ENCODE measurements at places on chromosomes 3 and 15.

DNA sequence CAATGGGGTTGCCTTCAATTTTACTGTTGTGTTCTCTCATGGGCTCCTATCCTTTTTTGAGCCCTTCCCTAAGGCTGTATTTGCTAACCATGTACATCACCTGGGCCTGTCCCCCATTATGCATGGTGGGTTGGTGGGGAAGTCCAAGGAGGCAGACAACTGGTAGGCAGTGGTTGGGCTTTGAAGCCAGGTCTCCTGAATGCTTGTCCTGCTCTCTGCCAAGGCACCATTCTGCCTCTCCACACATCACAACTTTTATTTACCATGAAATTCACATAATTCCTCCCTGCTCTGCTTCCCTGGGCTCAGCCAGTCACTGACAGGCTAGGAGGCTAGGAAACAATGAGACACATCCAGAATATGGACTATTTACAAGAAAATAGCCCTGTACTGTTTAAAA is 41.0 kb upstream of the COPB2 start:
- DNase-seq, result no peak

DNA sequence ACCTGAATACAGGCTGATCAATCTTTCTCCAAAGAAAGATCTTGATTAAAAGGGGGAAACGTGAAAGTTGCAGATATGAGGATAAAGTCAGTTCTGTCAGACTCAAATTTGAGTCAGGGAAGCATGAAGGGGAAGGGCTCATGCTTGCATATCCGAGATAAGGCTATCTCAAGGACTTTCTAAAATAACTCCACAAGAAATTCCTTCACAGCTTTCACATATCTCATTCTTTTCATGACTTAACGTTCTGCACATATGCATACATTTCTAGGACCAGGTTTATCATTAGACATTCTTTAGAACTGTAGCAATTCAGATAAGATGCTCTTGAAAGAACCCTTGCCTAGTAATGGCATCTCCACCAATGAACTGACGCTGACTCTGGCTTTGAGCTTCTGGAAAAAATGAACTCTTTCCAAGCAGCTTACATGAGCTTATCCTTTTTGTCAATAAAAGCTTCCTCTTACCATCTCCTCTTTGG is 15.9 kb downstream of the SH3GL3 start:
- no peak for DNase-seq

- DNase-seq, result no peak
Observed at GRCh38 chr3:81808900-81809299, 47.5 kb upstream of the GBE1 start.

- no peak for DNase-seq
Observed at GRCh38 chr3:179375091-179375999, 27.8 kb downstream of the MFN1 start.

DNA sequence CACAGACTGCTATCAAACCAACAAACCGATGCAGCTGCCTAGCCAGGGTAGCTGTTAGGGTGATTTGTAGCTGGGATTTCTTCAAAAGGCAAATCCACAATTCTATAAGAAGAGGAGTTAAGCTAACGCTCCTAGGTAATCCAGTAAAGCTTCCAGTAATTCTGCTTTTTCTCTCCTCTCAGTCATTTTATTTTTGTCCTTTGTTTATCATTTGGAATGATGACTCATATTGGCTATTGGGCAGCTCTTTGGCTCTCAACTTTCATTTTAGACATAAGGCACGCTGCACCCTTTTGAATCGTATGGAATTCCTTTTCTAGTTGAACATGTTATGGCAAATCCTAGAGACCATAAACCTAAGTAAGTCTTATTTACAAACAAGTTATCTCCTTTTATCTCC is 53.2 kb upstream of the PPARG start:
- no peak for DNase-seq

DNA sequence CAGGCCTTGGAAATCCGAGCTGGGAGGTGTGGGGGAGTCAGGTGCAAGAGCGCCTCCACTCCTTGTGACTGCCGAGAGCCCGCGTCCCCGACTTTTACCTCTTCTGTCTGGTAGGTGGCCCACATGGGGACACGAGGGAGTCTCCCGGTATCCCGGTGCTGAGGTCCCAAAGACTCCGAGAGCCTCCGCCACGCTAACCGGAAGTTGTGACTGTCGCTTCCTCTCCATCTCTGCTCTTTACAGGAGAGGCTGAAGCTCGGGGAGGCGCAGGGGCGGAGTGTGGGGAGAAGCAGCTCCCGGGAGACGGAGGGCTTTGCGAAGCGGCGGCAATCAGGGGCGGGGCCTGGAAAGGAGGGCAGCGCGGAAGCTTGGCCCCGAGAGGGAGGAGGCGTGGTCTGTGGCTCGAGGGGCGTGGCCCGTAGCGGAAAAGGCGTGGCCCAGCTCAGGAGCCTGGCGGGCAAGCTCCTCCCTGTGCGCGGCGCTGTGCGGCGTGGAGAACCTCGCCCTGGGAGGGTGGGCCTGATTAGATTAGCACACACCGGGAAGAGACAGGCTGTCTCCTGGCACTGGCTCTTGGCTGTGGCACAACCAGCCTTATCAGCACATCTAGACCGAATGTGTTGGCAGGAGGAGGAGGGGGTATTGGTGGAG is 143.9 kb downstream of the GABRB3 start:
- no peak for DNase-seq

DNA sequence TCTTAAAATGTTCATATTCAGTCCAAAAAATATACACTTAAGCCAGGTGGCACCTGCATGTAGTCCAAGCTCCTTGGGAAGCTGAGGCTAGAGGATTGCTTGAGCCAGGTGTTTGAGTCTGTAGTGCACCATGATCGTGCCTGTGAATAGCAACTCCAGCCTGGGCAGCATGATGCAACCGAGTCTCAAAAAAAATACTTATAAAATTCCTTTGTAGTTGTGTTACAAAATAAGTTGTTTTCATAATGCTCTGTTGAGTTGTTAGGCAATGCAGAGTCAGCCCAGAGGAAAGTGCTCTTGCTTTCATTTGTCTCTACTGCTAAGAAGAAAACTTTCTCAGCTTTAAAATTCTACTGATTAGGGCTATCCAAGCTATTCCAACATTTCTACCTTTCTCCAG is 442.8 kb upstream of the ARRDC4 start:
- no peak for DNase-seq

GRCh38 chr3:193686665-193687483 is 93.9 kb downstream of the OPA1 start:
- no peak for DNase-seq

DNA sequence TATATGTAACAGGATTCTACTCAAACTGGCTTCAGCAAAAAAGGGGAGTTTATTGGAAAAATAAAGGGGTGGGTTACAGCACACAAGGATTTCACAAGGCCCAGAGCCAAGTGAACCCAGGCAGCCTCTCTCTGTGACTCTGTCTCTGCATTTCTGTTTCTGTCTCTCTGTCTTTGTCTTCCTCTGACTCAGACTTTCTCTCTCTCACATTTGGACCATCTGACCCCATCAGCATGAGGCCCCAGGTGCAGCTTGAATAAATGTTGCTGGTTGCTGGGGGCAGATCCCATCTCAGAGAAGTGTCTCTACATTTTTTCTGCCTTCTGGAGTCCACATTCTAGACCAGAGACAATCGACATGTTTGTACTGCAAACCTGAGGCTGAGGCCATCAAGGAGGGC is 45.0 kb downstream of the RPLP1 start:
- DNase-seq, result no peak

- no peak for DNase-seq
Observed at GRCh38 chr3:133506215-133506901, 67.1 kb upstream of the CDV3 start.

- no peak for DNase-seq
Observed at GRCh38 chr15:40155270-40155910, 5.5 kb upstream of the BUB1B start.

GRCh38 chr3:123258811-123259420 is 57.2 kb downstream of the SEC22A start:
- no peak for DNase-seq

- DNase-seq, result no peak
Observed at GRCh38 chr3:172216267-172216666, 176.9 kb downstream of the FNDC3B start.

- no peak for DNase-seq
Observed at GRCh38 chr15:99324700-99325099, 73.4 kb downstream of the LRRC28 start.

- DNase-seq, result no peak
Observed at GRCh38 chr3:98240131-98240530, 23.9 kb upstream of the OR5H6 start.

GRCh38 chr3:194937144-194937543 is 251.5 kb downstream of the FAM43A start:
- no peak for DNase-seq

- no peak for DNase-seq
Observed at GRCh38 chr15:74709011-74709410, 13.2 kb upstream of the EDC3 start.

- DNase-seq, result no peak
Observed at GRCh38 chr15:25684521-25685431, 178.4 kb downstream of the ATP10A start.

DNA sequence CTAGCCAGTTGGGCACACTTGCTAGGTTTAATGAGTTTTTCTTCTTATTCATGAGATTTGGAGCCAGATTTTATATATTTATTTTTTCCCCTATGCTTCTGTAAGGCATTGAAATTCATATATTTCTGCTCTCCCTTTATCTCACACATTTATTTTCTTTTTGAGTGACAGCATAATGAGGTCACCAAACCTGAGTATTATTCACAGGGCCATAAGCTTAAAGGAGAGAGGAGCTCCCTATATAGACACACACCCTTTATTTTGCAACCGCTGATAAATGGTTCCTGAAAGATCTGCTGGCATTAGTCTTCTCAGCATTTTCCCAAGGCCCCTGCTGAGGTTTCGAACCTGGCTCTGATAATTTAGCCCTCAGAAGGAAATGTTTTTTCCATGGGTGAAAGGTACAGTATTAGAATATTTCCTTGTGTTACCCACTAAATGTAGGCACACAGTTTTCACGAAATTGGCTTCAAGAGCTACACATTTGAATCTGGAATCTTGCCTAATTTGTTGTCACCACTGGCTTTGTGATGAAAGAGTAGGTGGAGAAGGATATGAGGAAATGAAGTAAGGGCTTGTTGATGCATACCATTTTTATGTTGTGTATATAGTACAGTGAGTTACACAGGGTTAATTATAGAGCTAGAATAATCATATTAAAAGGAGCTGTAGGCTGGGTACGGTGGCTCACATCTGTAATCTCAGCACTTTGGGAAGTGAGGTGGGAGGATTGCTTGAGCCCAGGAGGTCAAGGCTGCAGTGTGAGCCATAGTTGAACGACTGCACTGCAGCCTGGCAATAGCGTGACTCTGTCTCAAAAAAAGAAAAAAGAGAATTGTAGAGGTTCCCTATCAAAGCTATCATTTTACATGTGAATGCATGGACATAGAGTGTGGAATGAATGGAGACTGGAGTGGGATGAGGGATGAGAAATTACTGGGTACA is 6.5 kb downstream of the KLHL18 start:
- DNase-seq, result no peak

DNA sequence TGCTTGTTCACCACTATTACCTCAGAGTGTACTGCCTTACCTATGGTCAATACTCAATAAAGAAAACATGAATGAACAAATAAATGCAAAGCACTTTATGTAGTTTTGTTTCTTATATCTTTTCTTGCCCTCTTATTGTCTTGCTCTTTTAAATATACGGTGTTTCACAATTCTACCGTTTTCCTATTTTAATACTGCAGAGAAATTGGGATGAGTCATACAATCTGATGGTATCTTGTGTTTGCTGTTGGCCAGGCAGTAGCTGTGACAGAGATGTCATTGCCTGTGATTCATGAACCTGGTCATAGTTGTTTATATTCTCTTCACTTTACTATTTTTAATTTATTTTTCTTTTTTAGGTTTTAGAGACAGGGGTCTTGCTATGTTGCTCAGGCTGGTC is 48.3 kb downstream of the SERP1 start:
- no peak for DNase-seq

- DNase-seq, result no peak
Observed at GRCh38 chr15:77702211-77702957, 69.7 kb upstream of the LINGO1 start.

- no peak for DNase-seq
Observed at GRCh38 chr3:176566757-176567156, 630.5 kb downstream of the TBL1XR1 start.

DNA sequence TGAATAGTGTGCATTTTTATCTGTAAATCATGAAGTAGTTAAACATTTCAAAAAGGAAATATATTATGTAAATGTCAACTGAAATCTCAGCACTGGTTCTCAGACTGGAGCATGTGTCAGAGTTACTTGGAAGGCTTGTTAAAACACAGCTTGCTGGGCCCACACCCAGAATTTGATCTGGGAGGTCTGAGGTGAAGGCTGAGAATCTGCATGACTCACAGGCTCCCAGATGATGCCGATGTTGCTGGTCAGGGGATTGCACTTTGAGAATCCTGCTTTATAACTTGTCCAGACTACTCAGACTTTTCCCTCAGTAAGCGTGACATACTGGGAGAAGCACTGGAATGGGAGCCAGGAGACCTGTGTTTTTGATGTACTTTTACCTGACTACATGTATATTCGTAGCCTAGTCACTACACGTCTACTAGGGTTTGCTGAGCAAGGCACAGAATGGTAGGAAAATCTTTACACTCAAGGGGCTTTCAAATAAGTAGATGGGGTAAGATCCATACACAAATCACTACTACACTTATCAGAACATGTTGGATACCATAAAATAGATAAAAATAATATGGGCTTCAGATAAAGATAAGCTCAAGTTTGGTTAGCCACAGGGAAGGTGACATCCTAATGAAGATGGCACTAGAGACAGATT is 77.1 kb upstream of the MEX3B start:
- DNase-seq, result no peak

DNA sequence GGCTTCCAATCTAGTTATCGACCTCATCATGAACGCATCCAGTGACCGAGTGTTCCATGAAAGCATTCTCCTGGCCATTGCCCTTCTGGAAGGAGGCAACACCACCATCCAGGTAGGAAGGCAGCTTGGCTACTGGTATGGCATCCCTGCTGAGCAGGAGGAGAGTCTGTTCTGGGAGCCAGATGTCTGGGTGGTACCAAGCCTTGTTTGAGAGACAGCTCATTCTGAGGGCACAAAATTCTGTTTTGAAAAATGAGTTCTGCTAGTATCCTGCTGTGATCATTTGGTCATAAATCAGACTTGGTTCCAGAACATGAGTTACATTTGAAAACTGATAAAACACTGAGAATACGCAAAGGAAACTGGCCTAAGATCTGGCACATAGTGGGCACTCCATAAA is 242.1 kb downstream of the ITPR1 start:
- DNase-seq, result no peak

- no peak for DNase-seq
Observed at GRCh38 chr15:52529341-52529924, 753 bp upstream of the MYO5A start.

DNA sequence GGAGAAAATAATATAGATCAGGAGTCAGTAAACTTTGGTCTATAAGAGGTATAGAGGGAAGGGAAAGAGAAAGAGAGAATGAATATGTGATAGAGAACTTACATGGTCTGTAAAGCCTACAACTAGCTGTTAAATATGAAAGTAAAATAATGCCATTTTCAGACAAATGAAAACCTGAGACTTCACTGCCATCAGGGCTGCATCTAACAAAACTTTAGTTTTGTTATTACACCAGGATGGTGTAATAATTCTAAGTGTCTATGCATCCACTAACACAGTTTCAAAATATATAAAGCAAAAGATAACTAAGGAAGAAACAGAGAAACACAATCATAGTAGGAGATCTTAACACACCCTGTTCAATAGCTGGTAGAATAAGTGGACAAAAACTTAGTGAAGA is 217.7 kb downstream of the KLF13 start:
- no peak for DNase-seq
